CD4-positive, alpha-beta T cell (primary cell): ENCODE measurements at places on chromosomes 11 and 22. TPM values are rescaled to one million over a fixed set of nuclear protein-coding genes. Genes with fewer than 3 reads are reported as not detected.

- H3K4me1 ChIP-seq: no peaks in the 10 kb centered on the region
- H3K27me3 ChIP-seq: no peaks in the 10 kb centered on the region
- DNase-seq: no peak
- no peak overlapping the region for H3K4me3 ChIP-seq
- H3K36me3 ChIP-seq: no peaks in the 10 kb centered on the region
Observed at GRCh38 chr11:16905375-16905774, 108.8 kb downstream of the PLEKHA7 start.

GRCh38 chr11:61891331-61892084 lies at the start of gene FADS3:
TSS of gene FADS3 (minus strand) at chr11:61891545. CDS start at chr11:61891381, 164 bp downstream.
- H3K4me3 ChIP-seq: peak within 1 kb of the TSS; percentile 72
- peaks cover 3% of the 10 kb centered on the region for H3K27me3 ChIP-seq
- no peak within 1 kb of the TSS for H3K27ac ChIP-seq
- H3K4me1 ChIP-seq: peaks cover 22% of the 10 kb centered on the region
- H3K36me3 ChIP-seq: no peaks in the 10 kb centered on the region
- DNase-seq: peak; percentile 55

GRCh38 chr11:66881927-66882452 lies 25.1 kb downstream of the LRFN4 start:
- H3K4me3 ChIP-seq: no peak overlapping the region
- peaks cover 13% of the 10 kb centered on the region for H3K4me1 ChIP-seq
- H3K27ac ChIP-seq: no peak overlapping the region
- no peak for DNase-seq

DNA sequence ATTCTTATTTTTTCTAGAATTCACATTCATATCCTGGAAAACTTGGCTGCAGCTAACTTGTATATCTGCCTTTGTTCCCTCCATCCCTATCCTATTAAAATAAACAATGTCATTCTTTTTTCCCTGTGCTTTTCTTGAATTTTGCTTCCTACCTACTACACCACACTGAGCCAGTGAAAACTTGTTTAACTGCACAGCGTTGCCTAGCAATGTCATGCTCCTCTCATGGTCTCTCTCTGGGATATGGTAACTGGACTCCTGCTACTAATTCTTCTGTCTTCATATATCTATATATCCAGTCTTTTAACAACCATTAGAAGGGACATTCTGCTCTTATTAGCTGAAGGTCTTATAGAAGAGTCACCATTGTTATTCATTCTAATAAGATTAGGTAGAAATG lies 434.4 kb downstream of the METTL15 start:
- no peak overlapping the region for H3K27ac ChIP-seq
- H3K27me3 ChIP-seq: no peaks in the 10 kb centered on the region

DNA sequence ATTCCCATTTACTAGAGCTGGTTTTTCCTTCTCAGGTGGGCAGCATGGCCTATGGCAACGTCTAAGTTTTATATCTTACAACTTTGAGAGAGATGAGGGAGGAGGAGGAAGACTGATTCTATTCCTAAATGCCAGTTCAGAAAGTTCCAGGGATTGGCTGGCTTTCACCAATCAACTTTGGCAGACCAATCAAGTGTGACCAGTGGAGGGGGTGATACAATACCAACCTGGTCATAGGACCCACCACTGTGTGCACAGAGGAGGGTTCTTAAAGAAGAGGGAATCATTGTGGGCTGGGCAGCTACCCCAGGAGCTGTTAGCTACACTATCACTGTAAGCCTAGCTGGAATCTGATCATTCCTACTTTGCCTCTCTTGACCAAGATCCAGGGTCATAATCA lies 8.1 kb downstream of the DIXDC1 start:
- no peak for DNase-seq
- no peaks in the 10 kb centered on the region for H3K27me3 ChIP-seq
- no peaks in the 10 kb centered on the region for H3K36me3 ChIP-seq
- H3K4me1 ChIP-seq: peaks cover 5% of the 10 kb centered on the region
- H3K4me3 ChIP-seq: no peak overlapping the region

- H3K27me3 ChIP-seq: no peaks in the 10 kb centered on the region
- H3K4me1 ChIP-seq: no peaks in the 10 kb centered on the region
- no peak overlapping the region for H3K27ac ChIP-seq
- no peaks in the 10 kb centered on the region for H3K36me3 ChIP-seq
Observed at GRCh38 chr22:23591201-23591791, 11.2 kb upstream of the IGLL1 start.

DNA sequence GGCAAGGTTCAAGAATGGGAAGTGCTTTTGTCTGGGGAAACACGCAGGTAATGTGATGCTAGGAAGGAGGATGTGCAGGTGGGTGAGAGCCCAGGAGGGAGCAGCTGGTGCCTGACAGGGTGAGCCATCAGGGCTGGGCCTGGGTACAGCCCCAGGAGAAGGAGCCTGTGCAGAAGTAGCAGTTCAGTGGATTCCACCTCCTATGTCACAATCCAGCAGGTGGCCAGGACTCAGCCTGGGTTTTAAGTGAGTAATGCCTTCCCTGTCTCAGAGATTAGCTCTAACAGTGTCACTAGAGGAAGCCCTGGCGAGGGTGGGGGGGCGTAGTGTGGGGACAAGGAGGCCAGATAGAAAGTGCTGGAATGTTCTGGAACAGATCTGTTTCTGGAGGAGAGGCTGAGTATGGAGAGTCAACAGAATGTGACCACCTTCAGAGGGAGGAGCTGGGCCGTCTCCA lies 8.1 kb downstream of the RIC8A start:
- peaks cover 60% of the 10 kb centered on the region for H3K36me3 ChIP-seq
- no peaks in the 10 kb centered on the region for H3K27me3 ChIP-seq
- H3K4me3 ChIP-seq: no peak overlapping the region
- H3K4me1 ChIP-seq: peaks cover 6% of the 10 kb centered on the region
- no peak for DNase-seq
- no peak overlapping the region for H3K27ac ChIP-seq

Gene CLNS1A
- total RNA-seq: 87.8 TPM

- H3K27me3 ChIP-seq: peaks cover 6% of the 10 kb centered on the region
- no peak overlapping the region for H3K4me3 ChIP-seq
- no peaks in the 10 kb centered on the region for H3K36me3 ChIP-seq
- no peak overlapping the region for H3K27ac ChIP-seq
- H3K4me1 ChIP-seq: no peaks in the 10 kb centered on the region
Observed at GRCh38 chr11:11416502-11416901, 63.5 kb upstream of the CSNK2A3 start.

- peaks cover 56% of the 10 kb centered on the region for H3K4me1 ChIP-seq
- no peaks in the 10 kb centered on the region for H3K27me3 ChIP-seq
- no peak overlapping the region for H3K4me3 ChIP-seq
- no peak for DNase-seq
Observed at GRCh38 chr22:17114173-17114897, 6.8 kb downstream of the TMEM121B start.

DNA sequence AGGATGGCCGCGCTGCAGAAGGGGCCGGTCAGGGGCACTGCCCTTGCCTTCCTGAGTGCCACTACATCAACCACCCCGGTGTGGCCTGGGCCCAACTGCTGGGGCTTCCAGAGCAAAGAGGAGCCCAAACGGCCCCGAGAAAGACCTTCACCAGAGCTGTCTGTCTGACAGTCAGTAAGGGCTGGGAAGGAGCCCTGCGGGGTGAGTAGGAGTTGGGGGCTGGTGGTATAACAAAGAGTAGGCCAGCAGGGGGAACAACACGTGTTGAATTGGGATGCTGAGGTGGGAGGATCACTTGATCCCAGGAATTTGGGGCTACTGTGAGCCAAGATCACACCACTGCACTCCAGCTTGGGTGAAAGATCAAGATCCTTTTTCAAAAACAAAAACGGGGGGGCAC lies 3.9 kb downstream of the GSTT4 start:
- no peaks in the 10 kb centered on the region for H3K36me3 ChIP-seq
- no peaks in the 10 kb centered on the region for H3K27me3 ChIP-seq
- no peak for DNase-seq
- H3K4me1 ChIP-seq: no peaks in the 10 kb centered on the region
- H3K4me3 ChIP-seq: no peak overlapping the region

GRCh38 chr11:125679397-125679796 lies 1.2 kb downstream of the ACRV1 start:
- H3K4me1 ChIP-seq: no peaks in the 10 kb centered on the region
- DNase-seq: no peak
- H3K27me3 ChIP-seq: no peaks in the 10 kb centered on the region
- H3K4me3 ChIP-seq: no peak overlapping the region
- H3K27ac ChIP-seq: no peak overlapping the region
- no peaks in the 10 kb centered on the region for H3K36me3 ChIP-seq

Gene NCR3LG1
- 2.4 TPM for total RNA-seq

Gene HEPHL1
- not detected for total RNA-seq

- no peaks in the 10 kb centered on the region for H3K4me1 ChIP-seq
- DNase-seq: no peak
- no peak overlapping the region for H3K4me3 ChIP-seq
Observed at GRCh38 chr11:38543986-38544385, 1946.0 kb upstream of the RAG2 start.

GRCh38 chr11:118885831-118886565 lies 2.3 kb downstream of the CXCR5 start:
- peaks cover 88% of the 10 kb centered on the region for H3K4me1 ChIP-seq
- H3K27me3 ChIP-seq: no peaks in the 10 kb centered on the region
- DNase-seq: no peak

- H3K4me1 ChIP-seq: no peaks in the 10 kb centered on the region
- no peak for DNase-seq
- H3K4me3 ChIP-seq: no peak overlapping the region
- H3K36me3 ChIP-seq: no peaks in the 10 kb centered on the region
- H3K27ac ChIP-seq: no peak overlapping the region
Observed at GRCh38 chr22:36965696-36966095, 52.3 kb downstream of the CSF2RB start.

GRCh38 chr22:39684702-39685281 lies 114.2 kb downstream of the CACNA1I start:
- H3K27ac ChIP-seq: no peak overlapping the region
- peaks cover 18% of the 10 kb centered on the region for H3K36me3 ChIP-seq
- DNase-seq: no peak
- no peaks in the 10 kb centered on the region for H3K4me1 ChIP-seq
- H3K4me3 ChIP-seq: no peak overlapping the region
- peaks cover 2% of the 10 kb centered on the region for H3K27me3 ChIP-seq

- H3K27me3 ChIP-seq: no peaks in the 10 kb centered on the region
- no peak overlapping the region for H3K4me3 ChIP-seq
- no peak for DNase-seq
- no peaks in the 10 kb centered on the region for H3K36me3 ChIP-seq
Observed at GRCh38 chr11:93500759-93501158, 42.4 kb downstream of the SMCO4 start.

Gene GLYAT
- total RNA-seq: not detected

GRCh38 chr11:117754030-117754429 lies 43.0 kb downstream of the DSCAML1 start:
- no peak overlapping the region for H3K4me3 ChIP-seq
- no peak overlapping the region for H3K27ac ChIP-seq
- no peak for DNase-seq
- H3K36me3 ChIP-seq: no peaks in the 10 kb centered on the region

Gene HTR3B
- total RNA-seq: not detected

DNA sequence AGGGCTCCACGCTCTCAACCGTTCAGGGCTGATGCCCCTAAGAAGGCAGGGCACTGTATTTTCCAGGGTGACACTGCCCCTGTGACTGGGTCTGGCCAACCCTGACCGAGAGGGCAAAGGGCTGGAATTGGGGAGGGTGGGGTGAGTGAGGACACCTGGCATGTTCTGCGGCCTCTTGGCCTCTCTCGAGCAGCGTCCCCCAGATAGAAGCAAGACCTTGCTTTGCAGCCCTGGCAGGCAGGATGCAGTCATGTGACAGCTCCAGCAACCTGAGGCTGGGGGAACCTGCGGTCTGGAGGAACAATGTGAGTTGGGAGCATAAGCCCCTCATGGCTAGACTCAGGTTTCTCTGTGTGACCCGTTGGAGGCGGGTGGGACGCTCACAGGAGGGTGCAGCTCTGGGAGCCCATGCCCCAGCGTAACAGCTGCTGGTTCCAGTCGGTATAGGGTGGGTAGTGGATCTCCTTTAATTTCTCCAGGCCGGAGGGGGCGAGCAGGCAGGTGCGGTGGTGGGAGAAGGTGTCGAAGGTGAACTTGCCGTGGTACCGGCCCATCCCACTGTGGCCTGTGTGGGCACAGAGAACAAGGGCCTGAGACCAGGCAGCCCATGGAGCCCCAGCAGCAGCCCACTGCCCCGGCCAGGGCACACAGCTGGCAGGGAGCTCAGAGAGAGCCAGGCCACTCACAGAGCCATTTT lies 11.4 kb downstream of the ALDH3B2 start:
- DNase-seq: no peak
- no peaks in the 10 kb centered on the region for H3K27me3 ChIP-seq
- no peak overlapping the region for H3K4me3 ChIP-seq
- no peaks in the 10 kb centered on the region for H3K36me3 ChIP-seq
- peaks cover 3% of the 10 kb centered on the region for H3K4me1 ChIP-seq

Gene PLEKHB1
- 30.8 TPM for total RNA-seq

Gene CSF2RB
- 1.5 TPM for total RNA-seq

- H3K36me3 ChIP-seq: no peaks in the 10 kb centered on the region
- H3K27ac ChIP-seq: no peak overlapping the region
- no peak overlapping the region for H3K4me3 ChIP-seq
Observed at GRCh38 chr11:3095712-3096361, 38.6 kb upstream of the CARS1 start.

DNA sequence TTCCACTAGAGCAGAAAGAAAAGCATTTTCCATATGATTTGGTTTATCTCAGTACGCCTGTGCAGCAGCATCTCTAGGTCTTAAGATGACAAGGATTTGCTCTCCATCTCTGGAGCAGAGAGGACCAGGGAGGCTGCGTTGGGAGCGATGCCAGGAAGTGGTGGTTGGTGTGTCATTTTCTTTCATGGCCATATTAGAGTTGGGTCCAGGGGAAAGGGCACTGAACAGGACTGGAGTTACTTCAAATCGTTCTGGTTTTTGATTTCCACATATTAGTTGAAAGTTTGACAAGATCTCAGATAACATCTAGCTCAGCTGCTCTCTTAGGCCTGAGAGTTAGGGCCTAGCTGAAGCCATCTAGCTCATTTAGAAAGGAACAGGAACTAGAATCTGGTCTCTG lies 157.7 kb downstream of the ADAMTS15 start:
- no peak for DNase-seq
- H3K4me1 ChIP-seq: no peaks in the 10 kb centered on the region
- no peak overlapping the region for H3K27ac ChIP-seq
- no peak overlapping the region for H3K4me3 ChIP-seq

DNA sequence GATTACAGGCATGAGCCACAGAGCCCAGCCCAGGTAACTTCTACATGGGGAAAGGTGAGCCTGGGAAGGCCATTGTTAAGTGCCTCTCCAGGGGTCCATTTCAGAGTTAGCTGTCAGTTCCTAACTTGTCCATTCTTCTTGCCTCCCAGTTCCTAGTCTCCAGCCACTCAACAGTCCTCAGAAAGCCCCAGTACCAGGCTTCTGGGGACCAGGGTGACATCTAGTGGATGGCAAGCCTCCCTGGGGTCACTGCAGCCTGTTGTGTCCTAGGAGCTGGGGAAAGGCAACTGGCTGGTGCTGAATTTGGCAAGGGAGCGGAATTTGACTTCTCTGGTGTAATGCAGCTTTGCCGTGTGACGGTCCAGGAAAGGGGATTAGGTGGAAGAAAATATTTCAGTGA lies 2.1 kb downstream of the LGALS12 start:
- no peak overlapping the region for H3K27ac ChIP-seq
- H3K36me3 ChIP-seq: no peaks in the 10 kb centered on the region
